ENCODE measurements at places on chromosomes 13 and 19. TPM values are rescaled to one million over a fixed set of nuclear protein-coding genes. Genes with fewer than 3 reads are reported as not detected.

- H3K4me1 ChIP-seq, result peaks cover 23% of the 10 kb centered on the region
- H3K4me3 ChIP-seq, result no peak overlapping the region
- H3K27ac ChIP-seq, result no peak overlapping the region
- peaks cover 27% of the 10 kb centered on the region for H3K36me3 ChIP-seq
Observed at GRCh38 chr19:40270362-40271089, 14.6 kb downstream of the AKT2 start.

DNA sequence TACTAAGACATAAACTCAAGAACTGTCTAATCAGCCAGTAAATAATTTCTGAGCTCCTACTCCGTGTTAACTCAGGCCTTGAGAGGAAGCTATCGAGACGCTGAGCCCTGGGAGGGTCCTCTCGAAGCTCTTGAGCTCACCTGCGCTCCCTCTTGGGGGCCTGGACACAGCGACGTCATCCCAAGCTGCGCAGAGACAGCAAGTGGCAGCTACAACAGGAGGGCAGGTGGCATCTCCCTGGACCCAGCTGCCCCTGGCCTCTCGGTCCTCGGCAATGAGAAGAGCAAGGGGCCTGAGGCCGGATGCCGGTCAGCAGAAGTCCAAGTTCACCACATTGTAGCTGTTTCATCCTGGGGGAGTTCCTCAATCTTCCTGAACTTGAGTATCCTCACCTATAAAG, 30.5 kb upstream of the TUBGCP3 start:
- H3K36me3 ChIP-seq, result no peaks in the 10 kb centered on the region
- H3K27me3 ChIP-seq, result peaks cover 60% of the 10 kb centered on the region
- no peak overlapping the region for H3K27ac ChIP-seq
- DNase-seq, result no peak

DNA sequence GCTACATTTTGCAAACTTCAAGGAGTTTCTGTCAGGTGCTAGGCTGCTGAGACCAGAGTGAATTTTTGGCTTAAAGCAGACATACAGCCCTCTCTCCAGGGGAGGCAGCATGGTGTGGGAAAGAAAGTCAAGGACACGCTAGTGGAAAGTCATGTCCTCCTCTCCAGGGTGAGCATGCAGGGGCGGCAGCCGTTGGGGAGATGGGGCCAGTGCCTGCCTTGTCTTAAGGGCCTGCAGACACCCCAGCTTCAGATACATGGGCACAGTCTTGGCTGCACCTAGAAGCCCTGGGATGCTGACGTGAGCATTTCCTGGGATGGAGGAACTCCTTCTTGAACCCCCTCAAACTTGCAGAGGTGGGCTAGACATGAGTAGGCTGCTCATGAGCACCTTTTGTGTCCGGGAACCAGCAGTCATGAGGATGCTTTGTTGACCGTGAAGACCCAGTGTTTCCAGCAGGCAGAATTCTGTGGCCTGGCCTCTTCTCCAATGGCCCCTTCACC, 43.3 kb upstream of the PEPD start:
- DNase-seq, result no peak
- H3K36me3 ChIP-seq, result no peaks in the 10 kb centered on the region
- H3K27ac ChIP-seq, result no peak overlapping the region
- H3K27me3 ChIP-seq, result peaks cover 48% of the 10 kb centered on the region

DNA sequence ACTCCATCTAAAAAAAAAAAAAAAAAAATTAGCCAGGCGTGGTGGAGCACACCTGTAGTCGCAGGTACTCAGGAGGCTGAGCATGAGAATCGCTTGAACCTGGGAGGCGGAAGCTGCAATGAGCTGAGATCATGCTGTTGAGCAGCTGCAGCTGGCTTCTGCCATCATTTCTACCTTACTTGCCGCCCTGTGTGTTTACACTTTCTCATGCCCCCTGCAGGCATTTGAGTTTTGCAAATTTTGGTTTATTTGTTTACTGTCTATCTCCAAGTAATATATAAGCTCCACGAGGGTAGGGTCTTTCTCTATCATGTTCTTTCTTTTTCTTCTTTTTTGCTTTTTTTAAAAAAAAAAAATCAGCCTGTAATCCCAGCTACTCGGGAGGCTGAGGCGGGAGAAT, 18.0 kb downstream of the CACNG6 start:
- H3K4me3 ChIP-seq, result no peak overlapping the region
- no peaks in the 10 kb centered on the region for H3K36me3 ChIP-seq
- no peak overlapping the region for H3K27ac ChIP-seq
- no peak for DNase-seq

DNA sequence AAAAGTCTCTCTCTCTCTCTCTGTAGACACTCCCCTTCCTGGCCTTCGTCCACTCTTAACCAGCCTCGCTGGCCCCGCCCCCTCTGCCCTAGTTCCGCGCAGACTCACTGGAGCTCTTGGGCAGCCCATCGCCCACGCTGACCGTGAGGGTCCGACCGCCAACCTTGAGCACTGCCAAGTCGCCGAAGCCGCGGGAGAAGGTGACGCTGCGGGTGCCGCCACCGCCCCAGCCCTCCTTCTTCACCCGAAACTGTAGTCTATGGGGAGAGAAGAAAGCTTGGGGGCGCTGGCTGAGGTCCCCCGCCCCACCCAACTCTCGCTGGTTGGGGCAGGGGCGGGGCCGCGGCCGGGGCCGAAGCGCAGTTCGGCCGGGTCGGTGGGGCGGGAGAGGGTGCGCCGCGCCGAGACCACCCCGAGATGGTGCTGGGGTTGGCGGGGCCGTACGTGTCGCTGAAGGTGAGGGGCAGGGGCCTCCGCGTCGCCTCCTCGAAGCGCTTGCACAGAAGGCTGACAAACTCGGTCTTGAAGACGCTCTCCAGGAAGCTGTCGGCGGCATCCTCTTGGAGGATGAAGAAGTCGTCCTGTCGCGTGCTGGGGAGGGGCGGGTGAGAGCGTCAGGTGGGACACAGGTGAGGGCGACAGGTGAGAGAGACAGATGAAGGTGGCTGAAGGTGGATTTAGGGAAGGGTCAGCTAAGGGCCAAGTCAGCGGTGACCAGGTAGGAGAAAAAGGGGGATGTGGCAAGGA, 12.6 kb upstream of the ZNF414 start:
- DNase-seq, result peak; percentile 97
- H3K4me3 ChIP-seq, result peak overlapping the region; percentile 64
- peaks cover 18% of the 10 kb centered on the region for H3K4me1 ChIP-seq
- H3K36me3 ChIP-seq, result peaks cover 5% of the 10 kb centered on the region
- no peaks in the 10 kb centered on the region for H3K27me3 ChIP-seq

GRCh38 chr13:46348961-46349360, 38.1 kb downstream of the RUBCNL start:
- no peak for DNase-seq
- no peaks in the 10 kb centered on the region for H3K27me3 ChIP-seq
- no peaks in the 10 kb centered on the region for H3K4me1 ChIP-seq
- no peaks in the 10 kb centered on the region for H3K36me3 ChIP-seq

GRCh38 chr13:20416223-20416745, 109.4 kb downstream of the CRYL1 start:
- no peak for DNase-seq
- H3K27ac ChIP-seq, result no peak overlapping the region
- no peaks in the 10 kb centered on the region for H3K27me3 ChIP-seq
- no peaks in the 10 kb centered on the region for H3K4me1 ChIP-seq
- no peak overlapping the region for H3K4me3 ChIP-seq

Gene GTPBP3
- 68.7 TPM for total RNA-seq

Data from stomach (tissue), 19 donors.